Cardiac septum (tissue), 1 donor: ENCODE measurements at places on chromosomes 1 and 21. TPM values are rescaled to one million over a fixed set of nuclear protein-coding genes. Genes with fewer than 3 reads are reported as not detected.

Gene LCK
- 0.54 TPM for total RNA-seq

Gene CD48
- 1.00 TPM for total RNA-seq

Gene WARS2
- 10.7 TPM for total RNA-seq

Gene ALX3
- 0.22 TPM for total RNA-seq

Gene KRTAP10-6
- not detected for total RNA-seq

Gene TMEM200B
- 2.1 TPM for total RNA-seq

Gene ZBTB8B
- not detected for total RNA-seq

Gene SYTL1
- total RNA-seq = 0.65 TPM

Gene CA6
- not detected for total RNA-seq

Gene TIE1
- total RNA-seq = 27.7 TPM

Gene CD34
- total RNA-seq = 49.9 TPM

Gene MSH4
- total RNA-seq = 0.81 TPM

Gene KIF14
- total RNA-seq = 0.05 TPM

Gene SYT14
- 0.03 TPM for total RNA-seq

Gene TP73
- total RNA-seq = 0.30 TPM

Gene RGS8
- not detected for total RNA-seq

Gene RCSD1
- 32.7 TPM for total RNA-seq

Gene LHX8
- total RNA-seq = not detected

Gene KCNQ4
- total RNA-seq = 3.6 TPM

Gene CMPK1
- total RNA-seq = 74.9 TPM

Gene NBPF9
- total RNA-seq = 7.6 TPM

Gene OR2M5
- not detected for total RNA-seq

Gene PLA2G2A
- 59.6 TPM for total RNA-seq

Gene ST6GALNAC3
- total RNA-seq = 4.1 TPM

Gene GALE
- total RNA-seq = 11.5 TPM

Gene OR2L3
- total RNA-seq = not detected

Gene SHISAL2A
- total RNA-seq = not detected

Gene LCE3E
- total RNA-seq = not detected

Gene SDF4
- 139 TPM for total RNA-seq

Gene INSRR
- total RNA-seq = 0.24 TPM

Gene KRTAP24-1
- not detected for total RNA-seq

Gene TLCD4
- total RNA-seq = 91.6 TPM

Gene FNDC5
- 18.7 TPM for total RNA-seq

Gene SLC45A1
- total RNA-seq = 1.8 TPM

Gene EFNA4
- total RNA-seq = 1.9 TPM

Gene BCL2L15
- not detected for total RNA-seq

Gene OR10Z1
- total RNA-seq = not detected

Gene CRB1
- 0.24 TPM for total RNA-seq

Gene CHI3L2
- 0.57 TPM for total RNA-seq

Gene LCE1B
- total RNA-seq = not detected

Gene RIT1
- 26.2 TPM for total RNA-seq

Gene S100A6
- total RNA-seq = 418 TPM

Gene SPATC1L
- total RNA-seq = 7.3 TPM

Gene ERO1B
- 5.8 TPM for total RNA-seq

Gene PCAT6
- total RNA-seq = 1.7 TPM

Gene SPOCD1
- 0.19 TPM for total RNA-seq

Gene PTPRC
- 11.4 TPM for total RNA-seq

Gene AMIGO1
- total RNA-seq = 13.8 TPM

Gene FCMR
- 4.4 TPM for total RNA-seq

Gene TAS1R3
- 0.62 TPM for total RNA-seq

Gene TTLL7
- total RNA-seq = 24.8 TPM

Gene GSTM5
- 2.6 TPM for total RNA-seq

Gene EPHA8
- not detected for total RNA-seq

Gene PCNX2
- 4.2 TPM for total RNA-seq
